ENCODE measurements at places on chromosomes 11 and 22.

GRCh38 chr11:103637831-103638230 lies 398.6 kb upstream of the DDI1 start:
- no peak for DNase-seq

- DNase-seq = no peak
These were observed 2.0 kb upstream of the AP5B1 start for GRCh38 chr11:65782816-65783228.

GRCh38 chr22:45786726-45787125 lies 115.1 kb downstream of the ATXN10 start:
- DNase-seq = no peak

DNA sequence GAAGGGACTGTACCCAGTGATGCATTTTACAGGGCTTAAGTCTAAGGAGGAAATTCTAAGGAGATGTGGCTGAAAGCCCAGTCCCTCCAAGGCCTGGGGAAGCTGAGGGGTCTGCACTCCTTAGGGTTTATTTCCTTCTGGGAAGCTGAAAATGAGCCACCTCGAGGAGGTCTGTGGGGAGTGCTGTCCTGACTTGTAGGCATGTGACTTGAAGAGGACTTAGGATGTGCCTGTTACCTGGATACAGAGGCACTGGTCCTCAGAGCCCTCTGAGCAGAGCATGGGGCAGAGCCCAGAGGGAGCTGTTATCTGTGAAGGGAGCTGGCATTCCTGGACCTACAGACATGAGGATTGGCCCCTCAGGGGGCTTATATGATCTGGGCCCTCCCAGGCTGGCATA lies 77.1 kb downstream of the TP53I11 start:
- no peak for DNase-seq

GRCh38 chr11:46306296-46306853 lies 28.9 kb downstream of the CREB3L1 start:
- no peak for DNase-seq

GRCh38 chr11:35424157-35424940 lies 5.0 kb upstream of the SLC1A2 start:
- DNase-seq = peak; percentile 4

DNA sequence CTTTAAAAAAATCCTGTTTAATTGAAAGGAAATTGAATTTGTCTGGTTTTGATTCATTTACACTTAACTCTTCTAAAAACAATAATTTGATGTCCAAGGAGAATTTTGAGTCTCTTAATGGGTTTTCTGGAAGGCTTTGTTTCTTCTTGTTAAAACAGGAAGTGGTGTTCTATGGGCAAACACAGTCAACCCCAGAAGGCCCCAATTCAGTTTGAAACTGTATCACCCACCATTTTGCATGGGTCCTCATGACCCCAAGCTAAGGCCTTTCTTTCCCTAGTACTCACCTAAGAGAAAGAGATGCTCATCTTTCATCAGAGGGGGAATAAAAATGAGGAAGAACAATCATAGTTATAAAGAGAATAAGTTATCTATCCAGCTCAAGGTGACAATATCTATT lies 10.6 kb downstream of the FLI1 start:
- no peak for DNase-seq

DNA sequence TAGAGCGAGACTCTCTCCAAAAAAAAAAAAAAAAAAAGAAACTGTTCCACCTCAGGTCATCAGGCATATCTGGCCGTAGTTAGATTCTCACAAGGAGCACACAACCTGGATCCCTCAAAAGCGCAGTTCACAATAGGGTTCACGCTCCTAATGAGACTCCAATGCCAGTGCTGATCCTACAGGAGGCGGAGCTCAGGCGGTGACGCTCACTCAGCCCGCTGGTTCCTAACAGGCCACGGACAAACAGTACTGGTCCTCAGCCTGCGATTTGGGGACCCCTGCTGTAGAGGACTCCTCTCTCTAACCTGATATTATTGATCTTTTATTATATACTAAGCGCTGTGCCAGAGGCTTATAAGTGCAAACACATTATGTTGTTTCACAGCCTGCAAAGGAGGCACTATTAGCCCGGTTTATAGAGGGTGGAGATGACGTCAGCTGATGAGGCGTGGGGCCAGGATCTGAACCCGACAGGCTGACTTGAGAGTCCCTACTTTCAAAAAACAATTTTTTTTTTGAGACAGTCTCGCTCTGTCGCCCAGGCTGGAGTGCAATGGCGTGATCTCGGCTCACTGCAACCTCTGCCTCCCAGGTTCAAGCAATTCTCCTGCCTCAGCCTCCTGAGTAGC lies 4.9 kb upstream of the MAFF start:
- no peak for DNase-seq

DNA sequence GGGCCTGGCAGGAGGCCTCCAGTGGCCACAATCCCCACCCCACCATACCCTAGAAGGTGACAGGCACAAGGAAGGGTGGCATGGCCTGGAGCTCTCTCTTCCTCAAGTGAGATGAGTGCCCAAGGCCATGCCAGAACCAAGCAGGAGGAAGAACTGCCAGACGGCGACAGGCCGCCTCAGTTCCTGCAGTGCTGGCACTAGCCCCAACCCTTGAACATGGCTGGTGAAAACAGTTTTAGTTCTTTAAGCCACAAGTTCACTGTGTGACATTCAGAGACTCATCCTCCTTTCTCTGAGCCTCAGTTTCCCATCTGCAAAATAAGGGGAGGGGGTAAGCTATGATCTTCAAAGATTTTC lies 9.8 kb downstream of the CHRDL2 start:
- DNase-seq = no peak

- DNase-seq = peak; percentile 15
These were observed 27.4 kb downstream of the CASP12 start for GRCh38 chr11:104870910-104871309.

DNA sequence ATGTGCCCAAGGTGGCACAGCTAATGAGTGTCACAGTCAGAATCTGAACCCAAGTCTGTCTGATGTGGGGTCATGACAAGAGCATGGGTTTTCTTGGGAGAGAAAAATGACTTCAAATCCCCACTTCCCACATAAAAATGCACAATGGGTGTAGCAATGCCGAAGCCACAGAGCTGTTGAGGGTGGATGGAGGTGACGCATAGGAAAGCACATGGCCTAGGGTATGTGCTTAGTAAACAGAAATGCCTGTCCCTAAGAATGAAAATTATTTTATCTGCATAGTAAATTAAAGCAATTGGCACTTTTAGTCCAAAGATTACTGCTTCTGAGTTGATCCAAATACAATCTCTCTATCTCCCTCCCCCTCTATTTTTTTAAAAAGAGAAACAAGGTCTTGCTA lies 10.9 kb downstream of the MICAL3 start:
- no peak for DNase-seq

GRCh38 chr11:128645968-128646367 lies 47.9 kb upstream of the FLI1 start:
- no peak for DNase-seq

- DNase-seq = no peak
These were observed 17.7 kb downstream of the ELF5 start for GRCh38 chr11:34495724-34496377.

DNA sequence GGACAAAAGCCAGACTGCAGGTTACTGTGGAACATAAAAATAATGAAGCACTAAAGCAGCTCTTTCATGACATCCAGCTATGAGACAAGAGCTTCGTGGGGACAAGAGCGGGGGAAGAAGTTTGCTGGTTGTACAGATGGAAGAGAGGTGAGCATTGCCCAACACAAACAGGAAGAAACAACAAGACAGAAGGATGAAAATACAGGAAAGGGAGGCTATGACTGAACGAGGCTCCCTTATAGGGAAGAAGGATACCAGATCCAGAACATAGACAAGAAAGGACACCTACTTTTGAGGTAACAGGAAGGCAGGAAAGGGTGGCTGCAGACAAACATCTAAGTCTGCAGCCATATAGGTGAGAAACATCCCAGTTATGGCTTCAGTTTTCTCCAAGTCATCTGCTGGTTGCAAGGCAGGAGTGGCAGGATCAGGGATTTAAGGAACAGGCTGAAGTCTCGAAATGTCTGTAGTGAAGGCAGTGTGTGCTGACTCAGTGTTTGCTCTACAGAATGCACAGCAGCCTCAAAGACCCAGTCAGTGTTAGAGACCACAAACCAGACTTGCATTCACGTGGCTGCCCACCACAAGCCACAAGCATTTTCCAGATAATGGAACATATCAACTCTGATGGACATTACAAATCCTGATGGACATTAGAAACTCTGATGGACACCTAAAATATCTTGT lies 1.9 kb downstream of the CLTCL1 start:
- no peak for DNase-seq

- DNase-seq = no peak
These were observed 86.3 kb downstream of the SNX19 start for GRCh38 chr11:130829920-130830511.

DNA sequence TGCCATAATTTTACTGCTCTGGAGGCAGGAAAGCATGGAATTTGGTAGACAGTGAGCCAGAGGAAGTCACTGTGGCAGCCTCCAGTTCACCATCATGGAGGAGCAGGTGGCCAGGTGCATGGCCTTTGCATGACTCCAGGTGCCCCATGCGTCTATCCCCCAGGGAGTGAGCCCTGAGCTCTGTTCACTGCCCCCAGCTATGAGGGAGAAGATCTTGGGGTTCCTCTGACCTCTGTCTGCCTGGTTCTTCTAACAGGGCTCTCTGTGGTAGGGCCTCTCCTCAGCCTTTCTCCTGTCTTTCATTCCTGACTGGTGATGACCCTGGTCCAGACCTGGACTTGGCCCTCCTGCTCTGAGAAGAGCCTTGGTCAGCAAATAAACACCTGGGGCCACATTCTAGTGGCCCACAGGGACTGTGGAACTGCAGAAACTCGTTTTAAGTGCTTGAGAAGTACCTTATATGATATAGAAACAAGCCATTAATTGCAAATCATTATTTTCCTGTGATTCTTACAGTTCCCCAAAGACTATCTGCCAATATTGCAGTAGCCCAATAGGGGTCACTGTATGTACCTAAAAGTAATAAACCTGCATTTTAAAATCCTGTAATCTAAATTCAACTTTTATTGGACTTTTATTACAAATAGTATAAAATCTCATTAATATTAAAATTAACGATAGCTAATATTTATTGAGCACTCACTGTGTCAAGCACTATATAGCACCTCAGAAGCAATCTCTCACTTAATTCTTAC lies 120.0 kb upstream of the SYT13 start:
- DNase-seq = no peak

GRCh38 chr22:26709617-26710390 lies 52.4 kb downstream of the MIAT start:
- no peak for DNase-seq

DNA sequence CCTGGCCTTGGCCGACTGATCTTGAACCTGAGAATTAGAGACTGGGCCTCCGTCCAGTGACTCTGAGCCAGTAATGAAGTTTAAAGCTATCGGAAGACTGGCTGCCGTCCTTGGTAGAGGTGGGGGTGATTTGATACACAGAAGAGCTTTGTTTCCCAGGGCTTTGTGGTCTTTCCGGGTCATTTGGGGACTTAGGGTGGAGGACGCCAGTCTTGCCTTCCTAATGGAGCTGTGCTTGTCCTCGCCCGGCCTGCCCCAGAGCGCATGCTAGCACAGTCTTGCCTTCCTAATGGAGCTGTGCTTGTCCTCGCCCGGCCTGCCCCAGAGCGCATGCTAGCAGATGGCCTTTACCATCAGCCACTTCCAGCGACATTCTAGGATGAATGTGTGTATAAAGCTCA lies 65.8 kb downstream of the ST3GAL4 start:
- DNase-seq = no peak

Measured in amniotic stem cell (primary cell).